Right lobe of liver (tissue), 6 donors: ENCODE measurements at places on chromosomes 1 and 21.

GRCh38 chr1:222971146-222971545 is 156.3 kb downstream of the DISP1 start:
- no peak overlapping the region for H3K4me3 ChIP-seq
- no peak for DNase-seq
- no peaks in the 10 kb centered on the region for H3K4me1 ChIP-seq
- H3K27ac ChIP-seq = no peak overlapping the region
- no peaks in the 10 kb centered on the region for H3K36me3 ChIP-seq

GRCh38 chr1:77534456-77534855 is 148.0 kb downstream of the ZZZ3 start:
- no peaks in the 10 kb centered on the region for H3K27me3 ChIP-seq
- H3K36me3 ChIP-seq = no peaks in the 10 kb centered on the region
- no peak for DNase-seq
- H3K4me1 ChIP-seq = peaks cover 18% of the 10 kb centered on the region

GRCh38 chr1:66013371-66013770 is 220.7 kb downstream of the PDE4B start:
- H3K27me3 ChIP-seq = no peaks in the 10 kb centered on the region
- H3K4me3 ChIP-seq = no peak overlapping the region
- DNase-seq = no peak
- H3K36me3 ChIP-seq = no peaks in the 10 kb centered on the region

DNA sequence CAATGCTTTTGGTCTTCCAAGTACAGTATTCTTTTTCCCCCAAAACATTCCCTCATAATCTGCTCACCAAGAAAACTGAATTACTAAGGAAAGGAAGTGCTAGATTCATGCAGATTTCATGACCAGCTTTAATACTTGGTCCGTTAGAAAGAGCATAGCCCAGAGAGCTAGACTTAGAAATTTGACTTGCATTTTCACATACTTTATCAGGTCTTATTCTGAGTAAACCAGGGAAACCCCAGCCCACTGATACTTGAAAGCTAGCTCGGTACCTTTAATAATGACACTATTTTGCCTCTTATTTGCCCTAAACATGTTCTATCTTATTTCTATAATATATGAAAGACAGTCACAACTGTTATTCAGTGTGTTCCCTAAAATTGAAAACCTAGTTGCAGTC is 204.5 kb downstream of the TTLL7 start:
- H3K4me3 ChIP-seq = no peak overlapping the region
- no peak for DNase-seq
- H3K36me3 ChIP-seq = no peaks in the 10 kb centered on the region
- no peak overlapping the region for H3K27ac ChIP-seq
- no peaks in the 10 kb centered on the region for H3K4me1 ChIP-seq

- H3K4me1 ChIP-seq = no peaks in the 10 kb centered on the region
- no peak for DNase-seq
- no peak overlapping the region for H3K4me3 ChIP-seq
- H3K36me3 ChIP-seq = no peaks in the 10 kb centered on the region
- no peaks in the 10 kb centered on the region for H3K27me3 ChIP-seq
- H3K27ac ChIP-seq = no peak overlapping the region
These were observed 52.5 kb downstream of the NMNAT2 start for GRCh38 chr1:183365676-183366075.

GRCh38 chr1:56780128-56780750 is 39.0 kb downstream of the FYB2 start:
- H3K27ac ChIP-seq = no peak overlapping the region
- no peaks in the 10 kb centered on the region for H3K27me3 ChIP-seq
- H3K4me1 ChIP-seq = peaks cover 25% of the 10 kb centered on the region
- no peaks in the 10 kb centered on the region for H3K36me3 ChIP-seq
- H3K4me3 ChIP-seq = no peak overlapping the region

GRCh38 chr1:44565833-44566232 is 108.4 kb downstream of the TMEM53 start:
- H3K4me3 ChIP-seq = no peak overlapping the region
- no peaks in the 10 kb centered on the region for H3K36me3 ChIP-seq
- H3K27ac ChIP-seq = no peak overlapping the region
- no peaks in the 10 kb centered on the region for H3K27me3 ChIP-seq
- DNase-seq = no peak

GRCh38 chr21:14120091-14120734 is 90.5 kb downstream of the LIPI start:
- H3K36me3 ChIP-seq = no peaks in the 10 kb centered on the region
- H3K4me1 ChIP-seq = no peaks in the 10 kb centered on the region
- peak; percentile 57 for DNase-seq
- no peaks in the 10 kb centered on the region for H3K27me3 ChIP-seq
- H3K4me3 ChIP-seq = no peak overlapping the region
- H3K27ac ChIP-seq = no peak overlapping the region
